ENCODE measurements at places on chromosomes 7 and 10.

- no peaks in the 10 kb centered on the region for H3K36me3 ChIP-seq
- H3K4me3 ChIP-seq = no peak overlapping the region
- no peaks in the 10 kb centered on the region for H3K27me3 ChIP-seq
- peaks cover 6% of the 10 kb centered on the region for H3K4me1 ChIP-seq
- DNase-seq = no peak
- no peak overlapping the region for H3K27ac ChIP-seq
Observed at GRCh38 chr7:101919363-101920115, 102.1 kb downstream of the CUX1 start.

DNA sequence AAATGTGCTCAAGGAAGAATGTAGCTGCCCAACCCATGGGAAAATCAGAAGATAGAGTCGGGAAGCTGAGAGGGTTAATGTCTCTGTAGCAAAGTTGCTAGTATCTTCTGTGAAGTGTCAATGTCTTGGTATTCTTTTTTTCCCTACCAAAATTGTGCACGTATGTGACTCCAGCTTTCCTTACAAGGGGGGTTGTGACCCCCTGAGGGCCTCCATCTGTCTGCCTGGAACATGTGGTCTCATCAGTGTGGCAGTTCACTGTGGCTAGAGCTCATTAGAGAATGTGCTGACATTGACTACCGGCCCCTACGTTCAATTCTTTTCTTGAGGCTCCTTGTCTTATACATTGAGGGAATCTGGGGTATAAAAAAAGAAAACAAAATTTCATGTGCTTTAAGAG, 725.2 kb upstream of the CELF2 start:
- DNase-seq = no peak
- no peaks in the 10 kb centered on the region for H3K27me3 ChIP-seq
- no peak overlapping the region for H3K4me3 ChIP-seq
- no peaks in the 10 kb centered on the region for H3K4me1 ChIP-seq
- H3K36me3 ChIP-seq = no peaks in the 10 kb centered on the region
- H3K27ac ChIP-seq = no peak overlapping the region

GRCh38 chr10:69318867-69319727, 40.8 kb downstream of the HK1 start:
- H3K36me3 ChIP-seq = peaks cover 17% of the 10 kb centered on the region
- H3K4me3 ChIP-seq = peak overlapping the region; percentile 97
- H3K27me3 ChIP-seq = no peaks in the 10 kb centered on the region
- H3K4me1 ChIP-seq = peaks cover 42% of the 10 kb centered on the region
- DNase-seq = peak; percentile 80

DNA sequence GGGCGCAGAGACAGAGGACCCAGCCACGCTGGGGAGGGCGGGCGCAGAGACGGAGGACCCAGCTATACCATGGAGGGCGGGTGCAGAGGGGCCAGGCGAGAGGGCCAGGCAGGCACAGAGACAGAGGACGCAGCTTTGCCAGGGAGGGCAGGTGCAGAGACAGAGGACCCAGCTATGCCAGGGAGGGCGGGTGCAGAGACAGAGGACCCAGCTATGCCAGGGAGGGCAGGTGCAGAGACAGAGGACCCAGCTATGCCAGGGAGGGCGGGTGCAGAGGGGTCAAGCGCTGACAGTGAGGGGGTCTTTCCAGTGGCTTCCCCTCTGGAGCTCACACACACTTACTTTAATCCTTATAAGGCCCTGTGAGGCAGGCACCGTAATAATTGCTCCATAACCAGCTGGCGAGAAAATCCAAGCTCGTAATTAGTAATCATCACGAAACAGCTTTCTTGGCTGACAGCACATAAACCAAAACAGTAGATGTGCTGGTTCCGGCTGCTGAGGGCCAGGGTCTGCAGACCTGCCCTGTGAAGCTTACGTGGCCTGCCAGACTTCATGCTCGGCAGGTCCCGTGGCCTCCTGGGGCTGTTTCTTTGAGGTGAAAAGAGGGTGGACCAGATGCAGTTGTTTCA, 137.2 kb downstream of the VIPR2 start:
- no peak overlapping the region for H3K4me3 ChIP-seq
- no peaks in the 10 kb centered on the region for H3K36me3 ChIP-seq
- no peak for DNase-seq
- peaks cover 5% of the 10 kb centered on the region for H3K27me3 ChIP-seq

GRCh38 chr7:21844742-21845141, 101.0 kb downstream of the CDCA7L start:
- no peak overlapping the region for H3K27ac ChIP-seq
- peaks cover 5% of the 10 kb centered on the region for H3K27me3 ChIP-seq
- no peak overlapping the region for H3K4me3 ChIP-seq
- no peaks in the 10 kb centered on the region for H3K4me1 ChIP-seq
- no peak for DNase-seq

- no peaks in the 10 kb centered on the region for H3K27me3 ChIP-seq
- no peak overlapping the region for H3K27ac ChIP-seq
- H3K36me3 ChIP-seq = no peaks in the 10 kb centered on the region
- H3K4me3 ChIP-seq = no peak overlapping the region
- no peak for DNase-seq
Observed at GRCh38 chr10:49645871-49646870, 32.3 kb downstream of the CHAT start.

DNA sequence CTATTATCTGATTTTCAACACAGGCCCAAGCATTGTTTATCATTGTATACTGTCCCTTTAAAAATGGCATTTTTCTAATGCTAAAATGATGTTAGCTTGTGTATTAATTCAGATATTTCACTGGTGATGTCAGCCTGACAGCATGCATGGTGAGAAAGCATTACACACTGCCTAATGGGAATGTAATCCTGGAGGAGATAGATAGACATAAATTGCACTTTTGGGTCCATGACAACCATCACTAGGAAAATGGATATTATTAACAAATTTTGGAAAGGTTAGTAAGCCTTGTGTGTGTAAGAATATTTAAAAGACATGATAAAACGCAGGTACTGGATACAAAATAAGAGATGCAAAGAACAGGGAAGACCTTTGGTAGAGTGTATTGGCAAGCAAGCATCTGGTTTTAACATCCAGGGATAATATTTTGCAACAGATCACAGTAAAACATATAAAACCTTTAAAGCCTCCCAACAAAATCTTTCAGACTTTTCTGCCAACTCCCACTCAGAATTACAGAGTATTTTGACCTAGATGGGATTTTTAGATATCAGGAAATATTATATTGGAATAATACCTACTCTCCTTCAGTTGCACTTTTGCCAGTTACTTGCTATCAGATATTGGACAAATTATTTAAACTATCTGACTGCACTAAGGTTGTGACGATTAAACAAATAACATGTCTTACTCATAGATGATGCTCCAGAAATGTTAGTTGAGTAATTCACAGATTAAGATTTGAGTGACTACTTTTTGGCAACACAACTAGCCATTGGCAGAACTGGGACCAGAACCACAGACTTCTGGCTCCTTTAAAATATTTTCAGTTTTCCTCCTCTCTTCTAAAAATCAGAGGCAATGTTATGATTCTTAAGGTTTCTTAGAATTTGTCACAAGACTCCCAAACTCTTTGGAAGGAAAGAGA, 291.6 kb upstream of the SEMA3C start:
- no peak for DNase-seq
- H3K27ac ChIP-seq = no peak overlapping the region
- H3K27me3 ChIP-seq = no peaks in the 10 kb centered on the region
- no peak overlapping the region for H3K4me3 ChIP-seq
- H3K4me1 ChIP-seq = no peaks in the 10 kb centered on the region
- H3K36me3 ChIP-seq = no peaks in the 10 kb centered on the region

DNA sequence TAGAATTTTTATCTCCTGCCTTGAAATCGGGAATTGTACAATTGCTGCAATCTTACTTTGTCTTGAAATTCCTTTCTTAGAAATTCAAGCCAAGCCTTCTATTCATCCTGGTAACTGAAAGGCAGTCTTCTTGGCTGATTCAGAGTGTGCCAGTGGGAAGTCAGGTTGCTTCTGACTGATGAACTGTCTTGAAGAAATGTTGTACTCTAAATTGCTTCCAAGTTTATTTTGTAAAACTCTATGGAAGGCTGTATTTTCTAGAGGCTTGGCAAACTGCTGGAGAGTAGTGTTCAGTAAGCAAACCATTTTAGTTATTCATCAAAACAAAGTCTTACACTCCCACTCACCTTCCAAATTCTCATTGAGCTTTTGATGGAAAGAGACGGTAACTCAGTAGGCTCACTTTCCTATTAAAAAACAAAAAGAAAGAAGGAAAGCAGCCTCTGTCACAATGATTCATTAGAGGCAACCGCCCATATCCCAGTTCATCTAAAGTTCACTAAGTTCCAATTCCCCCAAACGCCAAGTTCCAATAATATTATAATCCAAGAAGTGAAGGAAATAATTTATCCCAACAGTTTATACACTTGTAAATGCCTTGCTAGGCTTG, 187.9 kb upstream of the MALRD1 start:
- no peaks in the 10 kb centered on the region for H3K36me3 ChIP-seq
- DNase-seq = no peak
- no peaks in the 10 kb centered on the region for H3K4me1 ChIP-seq
- H3K4me3 ChIP-seq = no peak overlapping the region

- H3K4me3 ChIP-seq = no peak overlapping the region
- no peak overlapping the region for H3K27ac ChIP-seq
- H3K36me3 ChIP-seq = no peaks in the 10 kb centered on the region
- DNase-seq = no peak
- no peaks in the 10 kb centered on the region for H3K27me3 ChIP-seq
- H3K4me1 ChIP-seq = no peaks in the 10 kb centered on the region
Observed at GRCh38 chr7:101618207-101618839, 10.8 kb downstream of the MYL10 start.

DNA sequence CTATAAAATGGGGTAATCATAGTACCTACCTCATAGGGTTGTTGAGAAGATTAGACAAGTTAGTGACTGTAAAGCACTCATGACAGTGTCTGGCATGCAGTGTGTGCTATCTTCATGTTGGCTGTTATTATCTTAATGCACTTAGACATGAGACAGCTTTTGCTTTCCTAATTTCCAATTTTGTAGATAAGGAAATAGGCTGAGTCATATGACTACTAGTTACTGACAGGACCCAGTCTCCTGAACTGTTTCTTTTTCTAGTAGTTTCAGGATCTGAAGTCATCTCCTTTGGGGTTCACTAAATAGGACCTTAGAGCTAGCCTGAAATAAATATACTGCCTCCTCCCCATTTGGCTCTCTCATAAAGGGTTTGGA, 74.2 kb downstream of the SNX10 start:
- peaks cover 13% of the 10 kb centered on the region for H3K4me1 ChIP-seq
- no peak overlapping the region for H3K4me3 ChIP-seq
- no peaks in the 10 kb centered on the region for H3K27me3 ChIP-seq
- H3K36me3 ChIP-seq = peaks cover 25% of the 10 kb centered on the region

DNA sequence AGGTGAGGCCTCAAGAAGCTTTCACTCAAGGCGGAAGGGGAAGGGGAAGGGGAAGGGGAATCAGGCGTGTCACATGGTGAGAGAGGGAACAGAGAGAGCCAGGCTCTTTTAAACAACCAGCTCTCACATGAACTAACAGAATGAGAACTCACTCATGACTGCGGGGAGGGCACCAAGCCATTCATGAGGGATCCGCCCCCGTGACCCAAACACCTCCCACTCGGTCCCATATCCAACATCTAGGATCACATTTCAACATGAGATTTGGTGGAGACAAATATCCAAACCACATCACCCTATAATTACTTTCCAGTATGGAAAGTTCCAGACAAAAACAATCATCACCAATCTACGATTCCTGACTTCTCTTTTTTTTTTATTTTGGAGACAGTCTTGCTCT, 22.9 kb downstream of the HIP1 start:
- H3K27ac ChIP-seq = no peak overlapping the region
- peaks cover 3% of the 10 kb centered on the region for H3K4me1 ChIP-seq
- H3K27me3 ChIP-seq = peaks cover 15% of the 10 kb centered on the region
- no peak for DNase-seq
